ENCODE measurements at places on chromosomes 6 and 20.

GRCh38 chr20:368915-369314 lies 11.6 kb upstream of the TRIB3 start:
- DNase-seq, result no peak

DNA sequence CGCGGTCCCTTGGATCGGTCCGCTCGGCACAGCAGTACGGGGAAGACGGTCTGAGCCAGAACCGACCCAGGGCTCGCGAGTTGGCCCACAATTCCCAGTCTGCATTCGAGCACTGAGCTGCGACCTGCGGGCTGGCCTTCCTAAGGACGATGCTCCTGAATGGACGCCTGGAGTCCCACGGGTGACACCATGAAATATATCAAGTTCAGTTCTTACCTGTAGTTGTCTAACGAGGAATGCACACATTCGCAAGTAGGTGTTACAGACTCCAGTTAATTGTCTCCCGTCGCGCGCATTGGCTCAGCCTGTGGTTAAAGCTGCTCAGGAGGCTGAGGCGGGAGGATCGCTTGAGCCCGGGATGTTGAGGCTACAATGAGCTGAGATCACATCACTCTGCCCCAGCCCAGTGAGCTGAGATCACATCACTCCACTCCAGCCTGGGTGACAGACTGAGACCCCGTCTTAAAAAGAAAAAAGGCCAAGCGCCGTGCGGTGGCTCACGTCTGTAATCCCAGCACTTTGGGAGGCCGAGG lies 802 bp downstream of the PEX7 start:
- DNase-seq, result no peak

DNA sequence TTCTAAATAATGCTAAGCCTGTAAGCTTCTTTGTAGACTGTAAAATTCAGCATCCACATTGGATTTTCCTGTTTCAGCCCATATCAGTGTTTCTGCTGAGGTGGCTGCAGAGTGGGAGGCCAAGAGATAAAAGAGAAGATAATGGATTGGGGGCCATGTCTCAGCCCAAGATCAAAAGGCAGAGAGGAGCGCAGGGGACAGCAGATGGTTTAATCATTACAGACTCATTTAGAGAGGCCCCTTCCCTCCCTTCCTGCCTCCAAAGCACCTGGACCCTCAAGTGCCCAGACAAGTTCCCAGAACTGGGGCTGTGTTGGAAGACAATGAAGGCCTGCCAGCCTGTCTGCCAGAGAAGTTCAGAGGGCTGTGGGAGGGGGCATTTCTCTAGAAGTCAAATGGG lies 20.4 kb upstream of the CTNNBL1 start:
- no peak for DNase-seq

- DNase-seq, result no peak
Measured at GRCh38 chr6:104572901-104573300, 286.8 kb downstream of the HACE1 start.

- peak; percentile 75 for DNase-seq
Measured at GRCh38 chr6:21596145-21596948, 2.8 kb downstream of the SOX4 start.

GRCh38 chr6:157798851-157799250 lies 24.2 kb upstream of the SNX9 start:
- DNase-seq, result no peak

DNA sequence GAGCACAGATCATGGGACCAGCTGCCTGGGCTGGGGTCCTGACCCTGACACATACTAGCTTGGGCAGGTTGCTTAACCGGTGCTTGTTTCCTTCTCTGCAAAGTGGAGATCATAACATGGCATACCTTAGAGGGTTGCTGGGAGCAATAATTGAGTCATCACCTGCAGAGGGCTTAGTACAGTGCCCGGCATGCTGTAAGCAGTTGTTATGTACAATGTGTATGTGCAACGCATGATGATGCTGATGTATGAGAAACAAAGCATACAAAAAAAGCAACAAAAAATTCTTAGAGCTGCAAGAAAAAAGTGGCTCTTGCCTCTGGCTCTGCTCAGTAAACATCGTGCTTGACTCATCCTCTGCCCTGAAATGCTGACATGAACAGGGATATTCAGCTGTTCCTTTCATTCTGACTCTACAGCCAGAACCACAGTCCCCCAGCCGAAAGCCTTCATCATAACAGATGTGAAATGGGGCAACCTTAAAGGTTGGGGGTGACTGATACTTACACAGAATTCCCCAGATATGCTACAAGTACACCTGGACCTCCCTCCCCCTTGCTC lies 91.7 kb downstream of the CLIC5 start:
- DNase-seq, result no peak
